Inflammatory macrophage treated with lipopolysaccharide for 1 hour (primary cell): ENCODE measurements at places on chromosomes 1 and 21.

- DNase-seq, result peak; percentile 45
Measured at GRCh38 chr1:150876119-150876454, 312 bp downstream of the ARNT start.

GRCh38 chr1:187877220-187877619, 1048.5 kb downstream of the PLA2G4A start:
- DNase-seq, result no peak

DNA sequence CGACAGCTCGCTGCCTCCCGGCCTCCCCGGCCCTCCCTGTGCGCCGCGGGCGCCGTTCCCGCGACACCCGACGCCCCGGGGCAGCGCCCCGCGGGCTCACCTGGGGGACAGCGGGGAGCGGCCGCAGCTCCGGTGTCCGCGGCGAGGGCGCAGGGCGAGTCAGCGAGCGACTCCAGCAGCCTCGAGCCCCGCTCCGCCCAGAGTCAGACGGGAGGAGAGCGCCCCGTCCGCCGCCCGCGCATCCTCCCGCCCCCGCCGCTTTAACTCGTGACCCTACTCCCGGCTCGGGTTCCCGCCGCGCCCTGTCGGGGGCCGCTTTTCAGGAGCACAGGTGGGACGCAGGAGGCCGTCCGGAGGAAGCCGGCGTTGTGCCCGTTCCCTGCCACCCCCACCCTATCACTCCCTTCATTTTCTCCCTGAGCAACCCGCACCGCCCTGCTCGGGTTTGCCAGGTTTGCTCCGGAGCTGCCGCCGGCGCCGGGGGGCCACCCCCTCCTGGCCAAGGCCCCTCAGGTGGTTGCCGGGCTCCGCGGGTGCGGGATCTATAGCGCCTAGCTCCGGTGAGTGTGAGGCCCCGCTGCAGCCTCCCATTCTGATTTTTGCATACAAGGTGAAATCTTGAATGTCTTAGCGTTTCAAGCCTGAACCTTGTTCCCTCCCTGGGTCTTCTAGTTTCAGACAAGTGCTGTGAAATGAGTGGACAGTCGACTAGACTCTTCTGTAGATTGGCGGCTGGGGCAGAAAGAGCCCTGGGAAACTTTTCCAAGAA, at the start of gene MCOLN3:
TSS of gene MCOLN3 (minus strand) at position 205 of the 769 bp plus-strand sequence. CDS start 3,140 bp downstream, outside the sequence.
- peak; percentile 30 for DNase-seq

DNA sequence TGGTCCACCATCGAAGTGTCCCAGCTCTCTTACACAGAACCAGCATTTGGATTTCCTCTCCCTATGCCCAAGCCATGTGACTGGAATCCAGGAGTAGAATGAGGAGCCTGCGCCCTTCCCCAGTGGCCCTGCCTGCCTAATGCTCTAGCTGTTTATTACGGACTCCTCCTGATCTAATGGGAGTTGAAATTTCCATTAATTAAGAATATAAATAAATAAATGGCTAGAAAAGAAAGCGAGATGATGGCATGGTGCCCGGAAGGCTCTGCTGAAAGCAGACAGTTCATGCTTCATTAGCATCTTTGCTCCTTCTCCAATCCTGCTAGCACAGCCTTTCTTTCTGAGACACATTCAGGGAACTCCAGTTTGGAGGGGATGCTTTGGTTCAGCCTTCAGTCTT, 216.2 kb downstream of the SEC16B start:
- DNase-seq, result no peak

GRCh38 chr1:67682659-67683197, 2.3 kb upstream of the GADD45A start:
- DNase-seq, result peak; percentile 82

DNA sequence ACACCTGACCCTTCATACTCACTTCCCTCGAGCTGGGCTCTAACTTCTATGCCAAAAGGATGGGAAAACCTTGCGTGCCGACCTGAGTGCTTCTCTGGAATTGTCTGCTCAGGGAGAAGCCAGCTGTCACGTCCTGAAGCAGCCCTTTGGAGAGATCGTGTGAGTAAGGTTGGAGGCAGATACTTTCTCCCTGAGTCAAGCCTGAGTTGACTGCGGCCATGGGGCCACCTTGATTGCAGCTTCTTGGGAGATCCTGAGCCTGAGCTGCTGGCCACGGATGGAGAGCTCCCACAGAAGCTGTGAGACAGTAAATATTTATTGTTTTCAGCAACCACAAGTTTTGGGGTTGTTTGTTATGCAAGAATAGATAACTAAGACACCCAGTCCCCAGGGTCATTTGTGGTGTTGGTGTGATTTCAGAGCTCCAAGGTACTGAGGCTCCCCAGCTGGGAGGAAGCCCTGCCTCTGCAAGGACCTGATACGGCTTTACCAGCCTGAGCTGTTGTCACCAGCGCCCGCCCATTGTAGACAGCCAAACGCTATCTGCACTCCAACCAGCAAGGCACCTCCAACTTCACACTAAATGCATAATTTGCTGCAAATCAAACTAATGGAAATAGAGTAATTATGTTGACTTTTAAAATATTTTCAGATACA, 531.6 kb downstream of the PTPRU start:
- no peak for DNase-seq

DNA sequence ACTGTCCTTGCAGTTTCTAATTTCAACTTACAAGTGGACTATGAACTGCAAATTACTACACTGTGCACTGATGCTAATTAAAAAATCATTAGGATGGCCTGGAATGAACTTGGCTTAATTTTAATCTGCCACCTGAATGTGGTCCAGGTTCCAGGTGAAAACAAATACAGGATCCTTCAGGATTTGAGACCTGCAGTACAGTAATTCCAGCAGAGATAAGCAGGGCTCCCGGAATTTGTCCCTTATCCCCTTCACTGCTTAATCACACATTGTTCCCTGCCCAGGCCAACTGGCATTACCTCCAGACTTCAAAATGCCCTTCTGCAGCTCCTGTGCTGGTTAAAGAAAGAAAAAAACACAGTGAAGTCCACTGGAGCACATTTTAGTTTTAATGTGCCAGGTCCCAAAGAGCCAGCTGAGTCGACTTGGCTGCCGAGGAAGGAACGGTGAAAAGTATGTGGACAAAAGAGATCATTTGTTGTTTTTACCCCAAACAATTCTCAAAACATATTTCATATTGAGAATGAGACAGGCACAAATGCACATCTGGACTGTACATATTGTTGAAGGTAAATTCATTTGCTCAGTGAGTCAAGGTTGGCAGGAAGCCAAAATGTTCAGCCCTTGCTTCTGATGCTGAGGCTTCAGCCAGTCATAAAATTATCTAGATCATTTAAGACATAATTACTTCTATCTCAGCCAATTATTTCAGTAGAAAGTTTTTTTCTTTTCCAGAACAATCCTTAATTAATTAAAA, 28.3 kb downstream of the DEGS1 start:
- DNase-seq, result no peak

GRCh38 chr1:25640646-25641328, 24.2 kb downstream of the MAN1C1 start:
- DNase-seq, result no peak

DNA sequence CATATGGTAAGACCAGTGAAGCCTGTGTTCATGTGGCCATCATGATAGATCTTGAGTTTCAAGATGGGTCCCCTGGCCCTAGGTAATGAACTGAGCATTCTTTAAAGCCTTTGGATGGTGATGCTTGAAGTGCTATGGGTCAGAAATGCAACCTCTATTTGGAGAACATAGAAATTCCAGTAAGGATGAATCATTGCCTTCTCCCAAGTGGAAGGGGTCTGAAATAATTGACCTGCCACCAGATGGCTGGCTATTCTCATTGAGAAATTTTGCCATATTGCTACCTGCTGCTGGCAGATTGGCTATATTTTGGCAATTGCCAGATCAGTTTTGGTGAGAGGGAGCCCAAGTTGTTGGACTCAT, 739 bp upstream of the IFI6 start:
- DNase-seq, result no peak

DNA sequence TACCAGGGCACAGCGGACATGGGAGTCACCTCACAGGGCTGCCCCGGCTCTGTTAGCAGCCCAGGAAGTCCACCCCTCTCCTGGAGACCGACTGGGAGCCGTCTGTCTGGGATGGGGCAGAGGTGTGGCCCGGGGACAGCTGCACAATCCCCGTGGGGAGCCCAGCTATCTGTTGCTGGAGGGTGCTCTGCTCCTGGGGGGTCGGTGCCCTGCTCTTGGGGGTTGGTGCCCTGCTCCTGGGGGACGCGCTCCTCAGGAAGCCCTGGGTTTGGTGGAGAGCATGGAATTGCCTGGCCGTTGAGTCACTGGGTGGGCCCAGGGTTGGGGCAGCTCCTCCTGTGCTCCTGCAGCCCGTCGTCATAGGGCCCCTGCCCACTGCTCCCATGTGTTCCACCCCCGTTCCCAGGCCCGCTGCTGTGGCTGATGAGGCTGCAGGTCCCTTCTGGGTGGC, 39.3 kb downstream of the AGPAT3 start:
- no peak for DNase-seq

DNA sequence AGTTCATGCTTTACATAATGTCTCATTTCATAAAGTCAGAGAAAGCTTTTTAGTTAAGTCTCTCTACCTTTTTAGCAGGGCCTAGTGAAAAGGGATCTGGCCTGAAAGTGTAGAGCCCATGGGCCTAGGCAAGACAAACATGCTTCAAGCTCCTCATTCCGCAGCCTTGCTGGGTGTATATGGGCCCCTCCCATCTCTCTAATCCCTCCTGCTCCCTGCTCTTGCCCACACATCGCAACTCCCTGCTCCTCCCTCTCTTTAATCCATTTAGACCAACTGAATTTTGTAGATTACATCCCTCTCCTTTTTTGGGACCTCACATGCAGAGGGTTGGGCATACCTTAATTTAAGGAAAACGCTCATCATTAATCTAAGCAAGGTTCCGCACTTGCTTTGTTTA, 42.3 kb upstream of the CCDC190 start:
- no peak for DNase-seq

GRCh38 chr1:237812061-237812460, 78.7 kb downstream of the ZP4 start:
- no peak for DNase-seq

- no peak for DNase-seq
Measured at GRCh38 chr1:238281418-238281817, 390.7 kb upstream of the ZP4 start.

- DNase-seq, result peak; percentile 22
Measured at GRCh38 chr1:12031039-12031980, 12.0 kb downstream of the MIIP start.

DNA sequence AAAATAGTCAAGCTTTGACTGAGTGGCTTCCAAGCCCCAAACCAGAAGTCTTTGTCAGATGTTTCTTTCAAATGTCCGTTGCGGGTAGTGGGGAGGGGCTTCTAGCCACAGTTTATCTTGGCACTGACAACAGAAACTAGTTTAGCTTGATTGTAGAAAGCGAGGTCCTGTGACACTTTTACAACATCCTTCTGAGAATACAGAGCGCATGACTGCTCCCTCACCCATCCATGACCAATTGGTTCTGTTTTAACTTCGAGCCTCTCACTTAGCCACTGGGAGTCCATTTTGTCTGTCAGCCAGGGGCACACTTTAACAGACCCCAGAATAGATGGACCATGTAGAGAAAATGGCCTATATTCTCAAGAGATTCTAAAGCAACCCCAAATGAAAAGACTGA, 199.2 kb upstream of the ST6GALNAC5 start:
- no peak for DNase-seq

DNA sequence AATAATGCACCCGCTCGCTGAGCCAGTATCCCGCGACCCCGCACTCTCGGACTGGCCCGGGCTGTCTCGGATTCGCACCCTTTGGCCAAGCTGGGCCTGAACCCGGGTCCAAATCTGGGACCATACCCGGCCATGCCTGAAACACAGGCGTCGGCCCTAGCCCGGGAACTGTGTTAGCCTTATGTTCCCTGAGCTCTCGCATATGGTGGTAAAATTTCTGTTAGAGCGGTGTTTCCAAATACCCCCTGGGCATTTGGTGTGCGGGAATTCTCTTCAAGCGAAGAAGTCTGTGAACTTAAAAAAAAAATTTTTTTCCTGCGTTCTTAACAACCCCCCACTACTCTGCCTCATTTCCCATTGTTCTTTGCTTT, 3.1 kb downstream of the RNF220 start:
- DNase-seq, result no peak

- DNase-seq, result no peak
Measured at GRCh38 chr1:61472876-61473275, 252.1 kb downstream of the TM2D1 start.

- DNase-seq, result no peak
Measured at GRCh38 chr1:50913954-50914353, 46.1 kb downstream of the FAF1 start.

- DNase-seq, result no peak
Measured at GRCh38 chr1:84550826-84551225, 23.4 kb downstream of the CTBS start.

GRCh38 chr1:195065437-195065836, 1542.8 kb downstream of the KCNT2 start:
- no peak for DNase-seq

- DNase-seq, result no peak
Measured at GRCh38 chr1:246583448-246584185, 17.4 kb downstream of the CNST start.

DNA sequence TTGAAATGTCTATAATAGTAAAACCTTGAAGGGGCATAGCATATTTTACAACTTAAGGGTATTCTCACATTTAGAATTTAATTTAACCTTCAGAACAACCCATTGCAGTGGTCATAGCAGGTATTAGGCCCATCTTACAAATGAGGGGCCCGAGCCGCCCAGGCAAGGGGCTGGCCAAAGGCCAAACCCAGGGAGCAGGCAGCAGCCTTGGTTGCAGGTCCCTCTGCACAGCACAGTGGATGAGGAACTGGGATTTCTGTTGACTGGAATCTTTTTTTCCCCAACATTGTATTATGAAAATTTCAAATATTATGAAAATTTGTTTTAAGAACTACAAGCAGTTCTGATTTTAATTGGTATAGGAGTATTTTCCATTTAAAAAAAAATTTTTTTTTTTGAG, 33.2 kb downstream of the CCSAP start:
- DNase-seq, result no peak

DNA sequence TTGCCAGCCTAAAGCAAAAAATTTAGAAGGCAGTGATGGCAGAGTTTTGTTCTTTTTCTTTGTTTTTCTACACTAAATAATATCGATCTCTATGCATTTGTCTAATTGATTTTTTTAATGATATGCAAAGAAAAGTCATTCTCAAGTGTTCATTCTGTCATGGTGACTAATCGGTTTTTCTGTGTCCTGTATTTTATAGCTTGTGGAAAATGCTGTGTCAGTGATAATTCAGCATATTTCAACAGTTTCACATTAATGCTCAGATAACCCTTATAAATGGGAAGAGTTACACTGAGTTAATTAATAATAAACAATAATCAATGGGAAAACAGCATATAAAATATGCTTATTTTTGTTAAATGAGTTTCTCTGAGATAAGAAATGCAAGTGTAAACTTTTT, 824.9 kb downstream of the AMY1C start:
- DNase-seq, result no peak

- DNase-seq, result no peak
Measured at GRCh38 chr21:17853393-17854275, 34.5 kb upstream of the C21orf91 start.

DNA sequence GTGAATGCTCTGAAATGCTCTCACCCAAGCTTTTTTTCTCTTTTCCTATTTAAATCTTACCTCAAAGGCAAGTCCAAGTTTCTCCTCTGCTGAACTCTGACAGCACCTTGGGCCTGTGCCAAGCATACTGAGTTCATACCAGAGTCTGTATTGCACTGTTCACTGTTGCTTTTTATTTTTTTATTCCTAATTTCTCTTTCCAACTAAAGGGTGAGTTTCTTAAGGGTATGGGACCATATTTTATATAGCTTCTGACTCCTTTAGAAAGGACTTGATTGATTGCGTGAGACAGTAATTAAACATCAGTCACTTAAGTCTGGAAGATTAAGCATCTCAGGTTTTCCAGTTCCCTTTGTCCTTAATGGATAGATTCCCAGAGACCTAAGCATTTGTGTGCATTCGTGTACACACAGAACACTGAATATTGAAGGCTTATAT, 69.9 kb downstream of the CACHD1 start:
- no peak for DNase-seq
